Spinal cord (tissue), 10 donors: ENCODE measurements at places on chromosomes 5 and 9. TPM values are rescaled to one million over a fixed set of nuclear protein-coding genes. Genes with fewer than 3 reads are reported as not detected.

Gene FGF1
- 48.4 TPM for polyA plus RNA-seq

Gene TNFSF8
- polyA plus RNA-seq: 1.1 TPM

Gene IFNK
- polyA plus RNA-seq: not detected

Gene ZNF484
- 10.1 TPM for polyA plus RNA-seq

Gene SLCO6A1
- polyA plus RNA-seq: not detected

Gene CSF2
- not detected for polyA plus RNA-seq

Gene SPATA31D4
- polyA plus RNA-seq: not detected

Gene HAVCR1
- 0.20 TPM for polyA plus RNA-seq

DNA sequence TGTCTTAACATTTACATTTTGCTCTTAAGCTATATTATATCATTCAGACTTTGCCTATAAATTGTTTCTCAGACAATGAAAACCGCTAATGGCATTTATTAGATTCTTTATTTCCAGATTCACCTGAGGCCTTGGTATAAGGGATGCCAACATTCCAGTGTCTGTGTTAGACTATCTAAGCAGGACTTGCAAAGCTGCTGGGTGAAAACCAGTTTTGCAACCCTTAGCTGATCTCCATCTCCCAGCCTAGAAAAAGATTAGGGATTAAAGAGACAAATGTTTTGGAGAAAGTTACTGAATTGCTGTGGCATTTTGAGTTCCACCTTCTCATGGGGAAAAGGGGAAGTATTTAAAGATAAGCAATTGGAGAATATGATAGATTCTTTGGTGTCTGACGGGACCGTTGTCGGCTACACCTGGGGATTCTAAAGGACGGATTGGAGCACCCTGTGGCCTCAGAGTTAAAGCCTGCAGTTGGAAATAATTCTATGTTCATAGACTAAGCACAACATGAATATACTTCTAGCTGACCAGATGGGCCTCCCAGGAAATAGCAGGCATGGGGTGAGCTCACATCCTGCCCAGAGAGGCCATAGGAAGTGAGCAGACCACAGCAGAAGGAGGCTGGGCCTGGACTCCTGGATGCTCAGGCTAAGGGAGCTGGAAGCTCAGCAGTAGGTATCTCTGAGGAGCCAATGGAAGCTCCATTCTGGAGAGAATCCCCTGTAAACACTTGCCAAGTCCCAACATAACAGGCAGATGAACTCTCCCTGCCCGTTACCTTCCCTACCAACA, 21.8 kb downstream of the ENTREP1 start:
- no peak for DNase-seq

DNA sequence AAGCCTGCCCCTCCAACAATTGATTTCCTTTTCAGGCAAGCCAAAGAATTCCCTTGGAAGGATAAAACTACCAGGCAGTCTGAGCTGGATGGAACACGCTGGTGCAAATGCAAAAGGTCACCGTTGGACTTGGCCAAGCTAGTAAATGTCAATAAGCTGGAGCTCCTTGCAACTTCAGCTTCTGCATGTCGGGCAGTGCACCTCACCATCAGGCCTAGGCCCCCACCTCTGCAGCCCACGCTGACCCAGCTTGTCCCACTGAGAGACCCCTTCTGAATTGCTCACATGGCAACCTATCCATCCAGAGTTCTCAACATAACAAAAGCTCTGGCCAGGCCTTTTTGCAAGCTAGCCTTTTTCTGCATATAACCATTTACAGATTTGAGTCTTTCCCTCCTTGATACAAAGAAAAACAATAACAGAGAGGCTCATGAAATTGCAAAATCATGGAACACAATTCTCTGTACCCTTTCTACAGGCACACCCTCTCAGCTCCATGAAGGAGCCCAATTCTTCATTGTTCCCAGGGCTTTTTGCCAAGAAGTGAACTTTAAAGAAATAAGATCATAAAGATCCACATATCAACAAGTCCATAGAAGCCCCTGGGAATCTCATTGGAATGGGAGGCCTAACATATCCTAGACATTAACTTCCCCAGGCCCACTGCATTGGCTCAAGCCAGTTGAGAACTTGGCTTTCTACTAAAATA, 123.9 kb upstream of the SLIT3 start:
- no peak for DNase-seq

GRCh38 chr5:40227366-40227765, 452.3 kb upstream of the PTGER4 start:
- DNase-seq: no peak

- DNase-seq: no peak
These were observed 466.0 kb upstream of the ARRDC3 start for GRCh38 chr5:91849069-91849468.

DNA sequence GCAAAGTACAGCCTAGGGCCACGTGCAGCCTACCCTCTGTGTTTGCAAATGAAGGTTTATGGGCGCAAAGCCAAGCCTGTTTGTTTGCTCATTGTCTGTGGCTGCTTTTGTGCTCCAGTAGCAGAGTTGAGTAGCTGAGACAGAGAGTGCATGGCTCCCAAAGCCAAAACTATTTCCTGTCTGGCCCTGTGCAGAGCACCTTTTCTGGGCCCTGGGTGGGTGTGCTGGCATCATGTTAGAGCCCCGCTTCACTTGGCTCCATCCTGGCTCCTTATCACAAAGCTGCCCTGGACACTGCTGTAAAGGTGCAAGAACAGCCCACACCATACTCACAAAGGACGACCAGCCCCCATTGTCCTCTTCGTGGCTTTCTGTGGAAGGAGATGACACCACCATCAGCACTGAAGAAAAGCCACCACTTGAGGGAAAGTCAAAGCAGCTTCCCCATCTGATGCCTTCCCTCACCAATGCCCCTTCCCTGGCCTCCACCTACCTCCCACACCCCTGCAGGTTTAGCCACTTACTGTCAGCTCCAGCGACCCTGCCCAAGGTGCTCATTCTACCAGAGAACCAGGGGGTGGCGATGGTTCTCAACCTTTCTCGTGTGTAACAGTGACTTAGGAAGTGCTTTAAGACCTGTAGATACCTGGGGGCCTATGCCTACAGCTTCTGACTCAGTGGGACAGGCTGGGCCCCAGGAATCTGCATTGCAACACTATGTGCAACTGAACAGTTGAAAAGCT, 23.4 kb downstream of the LCP2 start:
- no peak for DNase-seq

DNA sequence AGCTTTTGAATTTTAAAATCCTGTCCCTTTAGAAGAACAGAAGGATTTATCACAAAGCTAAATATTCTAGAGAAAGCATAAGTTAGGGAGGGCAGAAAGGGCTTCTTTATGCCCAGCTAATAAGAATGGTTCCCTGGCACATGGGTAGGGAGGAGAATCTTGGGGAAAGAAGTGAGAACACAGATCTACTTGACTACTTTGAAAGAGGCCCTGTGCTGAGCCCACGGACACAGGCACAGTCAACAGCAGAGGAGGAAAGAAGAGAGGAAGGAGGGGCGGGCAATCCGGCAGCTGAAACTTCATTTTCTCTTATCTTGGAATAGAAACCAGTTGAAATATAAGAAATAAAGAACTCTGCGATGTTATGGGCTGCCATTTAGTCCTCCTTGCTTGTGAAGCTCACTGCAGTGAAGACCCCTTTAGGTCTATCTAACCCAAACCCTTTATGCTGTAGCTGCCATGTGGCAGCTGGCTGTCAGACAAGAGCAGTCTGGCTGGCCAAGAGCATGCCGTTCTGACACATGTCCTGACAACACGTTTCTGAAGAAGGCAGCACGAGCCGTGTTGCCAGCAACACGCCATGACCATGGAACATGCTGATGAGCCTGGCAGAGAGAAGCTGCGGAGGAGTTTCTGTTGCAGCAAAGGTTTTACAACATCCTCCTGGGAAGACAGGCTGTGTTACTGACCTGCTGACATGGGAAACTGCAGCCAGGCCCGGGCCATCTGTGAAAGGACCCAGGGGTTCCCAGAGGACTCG, 34.2 kb downstream of the ABLIM3 start:
- DNase-seq: peak; percentile 86

- DNase-seq: no peak
These were observed 13.9 kb downstream of the PCDH12 start for GRCh38 chr5:141944076-141944475.
